CD4-positive, alpha-beta T cell treated with Interleukin-4 for 1 hour (primary cell): ENCODE measurements at places on chromosomes 2 and 18.

- no peak for DNase-seq
Observed at GRCh38 chr2:72145289-72145657, 2.4 kb downstream of the CYP26B1 start.

DNA sequence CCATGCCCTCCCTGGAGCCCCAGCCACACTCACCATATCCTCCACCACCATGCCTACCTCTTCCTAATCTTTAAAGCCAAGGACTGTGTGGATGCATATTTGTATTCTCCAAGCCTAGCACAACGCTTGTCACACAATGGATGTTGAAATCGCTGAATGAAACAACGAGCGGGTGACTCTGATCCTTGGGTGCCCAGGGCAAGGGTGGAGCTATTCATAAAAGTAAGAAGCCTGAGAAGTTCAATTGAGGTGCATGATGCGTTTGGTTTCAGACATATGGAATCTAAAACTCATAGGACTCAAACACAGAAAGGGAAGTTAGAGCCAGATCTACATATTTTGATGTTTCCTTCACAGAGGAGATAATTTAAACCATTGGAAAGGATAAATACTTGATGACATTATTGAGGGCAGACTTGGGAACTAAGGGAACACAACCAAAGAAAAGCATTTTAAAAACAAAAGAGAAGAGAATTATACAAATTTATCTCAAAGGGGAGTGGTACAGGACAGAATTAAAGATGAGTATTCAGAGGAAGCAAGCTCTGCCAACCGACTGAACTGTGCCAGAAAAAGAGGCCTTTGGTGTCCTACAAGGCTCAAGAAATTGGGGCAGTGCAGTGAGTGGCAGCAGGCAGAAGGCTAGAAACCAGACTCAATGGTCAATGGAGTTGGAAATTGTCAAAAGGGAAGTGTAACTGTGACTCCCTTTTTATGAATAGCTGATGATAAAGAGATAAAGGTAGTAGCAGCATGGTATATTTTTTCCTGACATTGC lies 200.6 kb upstream of the NCKAP5 start:
- DNase-seq, result no peak

GRCh38 chr2:126668254-126668653 lies 12.3 kb downstream of the GYPC start:
- no peak for DNase-seq

GRCh38 chr18:50707855-50708469 lies 111.9 kb downstream of the MRO start:
- DNase-seq, result no peak

- no peak for DNase-seq
Observed at GRCh38 chr2:199914372-199914958, 3.4 kb downstream of the C2orf69 start.
